ENCODE measurements at places on chromosomes 2 and 18.

- DNase-seq, result no peak
Observed at GRCh38 chr2:444937-445884, 157.3 kb upstream of the ALKAL2 start.

DNA sequence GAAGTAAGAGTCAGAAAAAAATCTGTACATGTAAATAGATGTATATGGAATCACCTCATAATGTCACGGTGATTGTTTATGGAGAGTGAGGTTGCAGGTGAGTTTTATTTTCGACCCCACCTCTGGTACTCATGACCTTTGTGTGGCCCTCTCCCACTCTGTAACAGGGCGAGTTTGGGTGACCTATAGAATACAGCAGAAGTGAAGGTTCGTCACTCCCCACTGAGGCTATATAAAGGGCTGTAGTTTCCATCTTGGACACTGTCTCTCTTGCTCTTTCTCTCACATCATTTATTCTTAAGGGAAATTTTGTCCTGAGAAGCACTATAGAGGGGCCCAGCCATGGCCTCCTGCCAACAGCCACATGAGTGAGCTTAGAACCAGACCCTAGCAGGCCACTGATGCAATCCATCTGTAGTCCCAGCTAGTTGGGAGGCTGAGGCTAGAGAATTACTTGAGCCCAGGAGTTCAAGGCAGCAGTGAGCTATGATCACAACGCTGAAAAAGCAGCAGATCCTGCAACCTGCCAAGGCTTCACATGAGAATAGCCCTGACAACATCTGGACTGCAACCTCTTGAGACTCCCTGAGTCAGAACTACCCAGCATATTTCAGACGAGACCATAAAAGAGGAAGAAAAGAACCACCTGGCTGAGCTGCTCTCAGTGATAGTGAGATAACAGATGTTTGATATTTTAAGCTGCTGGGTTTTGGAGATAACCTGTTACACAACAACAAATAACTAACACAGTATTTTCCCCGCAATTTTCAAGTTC lies 74.3 kb upstream of the SLC1A4 start:
- DNase-seq, result no peak

DNA sequence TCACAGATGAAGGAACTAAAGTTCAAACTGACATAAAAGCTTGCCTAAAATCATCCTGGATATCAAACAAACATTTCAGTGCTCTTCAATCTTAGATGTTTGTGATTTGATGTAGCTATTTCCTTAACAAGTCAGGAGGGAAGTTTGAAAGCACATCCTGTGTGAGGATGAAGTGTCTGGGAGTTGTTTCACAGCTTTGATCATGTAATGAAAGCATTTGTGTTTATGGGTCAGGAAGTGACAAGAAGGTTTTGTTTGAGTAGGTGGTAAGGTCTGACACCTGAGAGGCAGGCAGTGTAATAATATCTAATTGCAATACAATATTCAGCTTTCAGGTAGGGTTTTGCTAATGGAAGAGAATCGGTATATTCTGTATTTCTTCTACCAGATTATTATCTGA lies 26.0 kb upstream of the CSRNP3 start:
- DNase-seq, result no peak

- DNase-seq, result no peak
Observed at GRCh38 chr2:147631294-147631693, 213.5 kb upstream of the ACVR2A start.

DNA sequence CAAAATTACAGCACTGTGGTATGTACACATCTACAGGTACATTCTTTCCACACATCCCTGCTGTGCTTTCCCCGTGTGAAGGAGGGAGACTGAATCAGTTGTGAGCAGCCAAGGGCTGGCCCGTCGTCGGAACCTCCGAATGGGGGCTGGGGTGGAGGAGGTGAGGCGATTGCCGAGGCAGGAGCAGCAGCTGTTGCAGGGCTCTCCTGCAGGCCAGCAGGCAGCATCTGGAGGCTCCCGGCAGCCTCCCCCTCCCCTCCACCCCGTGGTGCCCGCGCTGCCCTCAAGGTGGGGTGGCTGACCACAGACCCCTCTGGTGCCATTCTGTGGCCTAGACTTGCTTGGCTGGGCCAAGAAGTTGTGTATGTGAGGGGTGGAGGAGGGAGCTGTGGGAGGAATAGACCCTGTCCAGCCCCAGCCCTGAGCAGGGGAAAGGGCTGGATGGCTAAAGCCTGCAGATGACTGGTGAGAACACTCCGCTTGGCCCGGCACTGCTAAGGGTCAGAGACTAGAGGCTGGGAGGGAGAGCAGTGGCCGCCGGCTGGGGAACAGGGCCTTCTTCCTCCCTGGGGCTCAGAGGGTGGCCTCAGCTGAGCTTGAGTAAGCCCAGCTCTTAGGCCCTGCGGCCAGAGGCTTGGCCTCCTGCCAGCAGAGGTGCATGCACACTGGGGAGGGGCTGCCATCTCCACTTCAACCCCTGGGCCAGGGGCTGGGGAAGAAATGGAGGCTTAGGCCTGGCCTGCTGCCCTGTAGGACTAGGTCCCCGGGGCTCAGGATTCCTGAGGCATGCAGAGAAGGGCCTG lies 7.6 kb downstream of the STAMBP start:
- no peak for DNase-seq

GRCh38 chr2:15178946-15179345 lies 382.2 kb downstream of the NBAS start:
- DNase-seq, result no peak

- DNase-seq, result no peak
Observed at GRCh38 chr2:31980674-31981356, 30.0 kb downstream of the MEMO1 start.

DNA sequence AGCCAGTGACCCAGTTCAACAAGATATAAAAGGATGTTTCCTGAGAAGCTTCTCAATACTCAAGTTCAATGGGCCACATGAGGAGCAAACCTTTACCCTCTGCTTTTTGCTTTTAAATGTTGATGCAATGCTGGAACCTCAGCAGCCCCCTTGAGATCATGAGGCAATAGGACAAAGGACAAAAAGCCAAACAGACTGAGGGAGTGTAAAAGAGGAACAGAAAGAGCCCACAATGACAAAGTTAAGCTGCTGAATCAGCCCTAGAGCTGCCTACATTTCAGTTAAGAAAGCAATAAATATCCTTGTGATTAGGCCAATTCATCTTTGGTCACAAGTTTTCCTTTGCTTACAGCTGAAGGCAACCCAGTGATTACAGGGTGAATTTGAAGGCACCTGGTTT lies 76.9 kb downstream of the MRO start:
- DNase-seq, result no peak

DNA sequence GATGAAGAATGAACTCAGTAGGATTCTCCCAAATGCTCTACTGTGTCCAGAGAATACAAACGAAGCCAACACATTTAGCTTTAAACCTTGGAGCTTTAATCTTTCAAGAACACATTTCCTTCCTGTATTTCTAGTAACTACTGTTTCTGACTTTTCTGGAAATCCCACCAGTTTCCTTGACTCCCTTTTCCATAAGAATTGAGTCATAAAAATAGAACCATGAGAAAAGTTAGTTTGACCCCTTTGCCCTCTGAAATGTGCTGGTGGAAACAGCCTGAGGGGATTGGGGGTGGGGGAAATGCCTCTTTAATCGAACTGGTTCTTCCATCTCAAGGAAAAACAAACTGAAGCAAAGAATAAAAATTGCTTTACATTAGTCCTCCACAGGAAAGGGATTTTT lies 123.9 kb downstream of the TMEM17 start:
- DNase-seq, result no peak

DNA sequence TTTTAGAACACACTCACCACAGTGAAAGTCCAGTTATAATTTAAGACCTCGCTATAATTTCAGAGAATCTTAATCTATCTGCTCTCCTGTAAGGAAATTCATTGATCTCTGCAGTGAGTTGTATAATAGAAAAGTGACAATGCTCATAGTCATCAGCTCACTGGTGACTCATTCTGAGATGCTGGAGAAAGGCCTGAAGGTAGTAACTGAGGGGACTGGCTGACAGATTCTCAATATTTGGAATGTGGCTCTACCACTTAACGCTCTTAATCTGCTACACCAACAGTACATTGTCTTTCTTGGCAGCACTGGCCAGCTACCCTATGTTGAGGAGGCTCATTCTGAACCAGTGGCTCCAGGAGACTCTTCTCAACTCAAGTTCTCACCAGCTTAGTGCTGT lies 246.1 kb downstream of the RPRM start:
- no peak for DNase-seq

- DNase-seq, result no peak
Observed at GRCh38 chr2:45763255-45763654, 111.8 kb downstream of the PRKCE start.

DNA sequence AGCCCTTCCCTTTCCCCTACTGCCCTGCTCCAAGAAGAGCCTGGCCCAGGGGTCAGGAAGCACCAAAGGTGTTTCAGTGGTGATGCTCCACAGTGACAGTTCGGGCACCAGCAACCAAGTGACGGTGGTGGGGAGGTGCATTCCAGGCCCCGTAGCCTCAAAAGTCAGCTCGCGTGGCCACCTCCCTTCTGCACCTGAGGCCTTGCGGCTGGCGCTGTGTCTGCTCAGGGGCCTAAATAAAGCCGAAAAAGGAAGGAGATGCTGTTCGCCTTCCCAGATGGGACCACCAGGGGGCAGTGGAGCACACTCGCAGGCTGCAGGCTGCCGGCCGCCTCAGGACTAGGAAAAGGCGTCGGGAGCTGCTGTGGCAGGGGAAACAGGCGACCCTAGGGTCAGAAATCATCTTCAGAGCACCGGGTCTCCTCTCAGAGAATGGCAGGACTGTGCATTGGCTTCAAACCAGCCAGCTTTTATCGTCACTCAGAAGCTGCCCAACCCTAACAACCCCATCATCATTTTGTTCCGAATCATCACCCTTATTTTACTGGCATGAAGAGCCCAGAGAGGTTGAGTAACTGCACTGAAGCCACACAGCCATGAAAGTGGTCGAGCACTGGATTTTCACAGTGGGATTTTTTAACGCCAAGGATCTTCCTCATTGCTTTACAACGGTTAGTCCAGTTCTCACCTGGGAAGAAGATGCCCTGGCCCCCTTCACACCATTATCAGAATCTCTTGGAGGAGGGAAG lies 213.0 kb upstream of the CELF4 start:
- no peak for DNase-seq

GRCh38 chr2:176205126-176205525 lies 16.7 kb downstream of the HOXD1 start:
- DNase-seq, result no peak

GRCh38 chr2:225017713-225018112 lies 24.6 kb downstream of the DOCK10 start:
- no peak for DNase-seq

DNA sequence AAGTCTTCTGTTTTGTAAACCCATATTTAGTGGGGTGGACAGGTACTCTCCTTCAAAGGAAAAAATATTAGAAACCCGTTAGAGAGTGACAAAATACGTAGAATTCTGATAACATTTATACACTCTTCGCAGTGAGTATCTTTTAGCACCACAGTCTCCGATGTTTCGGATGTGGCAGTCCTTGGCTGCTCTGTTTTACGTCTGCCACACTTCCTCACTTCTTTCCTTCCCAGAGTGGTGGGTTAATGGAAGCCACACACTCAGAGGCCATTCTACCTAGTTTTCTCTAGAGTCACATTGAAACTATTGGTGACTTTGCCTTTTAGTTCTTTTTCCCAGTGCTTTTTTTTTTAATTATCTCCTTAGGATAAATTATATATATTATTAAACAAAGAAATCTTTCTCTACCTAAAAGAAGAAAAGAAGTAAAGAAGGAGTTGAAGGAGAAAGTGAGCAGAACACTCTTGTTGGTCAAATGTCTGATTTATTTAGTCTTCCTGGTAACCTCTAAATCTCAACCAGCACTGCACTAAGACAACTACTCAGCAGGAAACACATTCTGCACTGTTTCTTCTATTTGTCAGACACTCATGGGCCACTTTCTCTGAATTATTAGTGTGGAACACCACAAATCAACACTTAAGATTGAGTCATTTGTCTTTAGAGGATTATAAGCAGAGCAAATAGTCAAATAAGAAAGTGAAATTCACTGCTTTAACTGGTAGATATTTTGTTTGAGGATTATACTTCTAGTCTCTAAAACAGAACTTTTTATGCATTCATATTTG lies 451.3 kb upstream of the TMEFF2 start:
- DNase-seq, result no peak

- DNase-seq, result no peak
Observed at GRCh38 chr2:61617610-61618009, 79.5 kb upstream of the XPO1 start.

- no peak for DNase-seq
Observed at GRCh38 chr18:56481751-56482150, 156.6 kb downstream of the TXNL1 start.

DNA sequence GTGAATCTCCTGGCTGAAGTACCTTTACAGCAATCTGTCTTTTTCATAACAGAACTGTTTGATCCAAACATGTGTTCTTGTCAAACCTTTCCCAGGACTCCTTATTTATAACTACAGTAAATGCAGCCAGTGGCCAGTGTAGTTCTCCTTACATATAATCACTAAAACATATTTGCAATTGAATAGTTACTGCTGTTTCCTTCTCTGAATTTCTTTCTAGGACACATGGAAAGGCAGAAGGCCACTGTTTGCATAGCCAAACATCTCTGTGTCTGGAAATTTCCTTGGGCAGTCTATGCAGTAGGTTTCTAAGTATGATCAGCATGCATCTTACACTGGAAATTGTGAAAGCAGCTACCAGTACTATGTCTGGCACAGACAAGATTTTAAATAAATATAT lies 57.4 kb upstream of the COL3A1 start:
- DNase-seq, result no peak

DNA sequence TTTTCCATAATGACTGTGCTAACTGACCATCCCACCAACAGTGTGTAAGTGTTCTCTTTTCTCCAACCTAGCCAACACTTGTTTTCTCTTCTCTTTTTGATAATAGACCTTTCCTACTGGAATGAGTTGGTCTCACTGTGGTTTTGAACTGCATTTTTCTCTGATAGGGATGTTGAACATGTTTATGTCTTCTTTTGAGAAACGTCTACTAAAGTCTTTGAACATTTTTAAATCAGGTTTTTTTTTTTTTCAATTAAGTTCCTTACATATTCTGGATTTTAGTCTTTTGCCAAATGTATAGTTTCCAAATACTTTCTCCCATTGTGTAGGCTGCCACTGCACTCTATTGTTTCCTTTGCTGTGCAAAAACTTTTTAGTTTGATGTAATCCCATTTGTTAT lies 405.5 kb upstream of the FIGN start:
- no peak for DNase-seq

GRCh38 chr2:170341684-170342623 lies 164.0 kb downstream of the MYO3B start:
- DNase-seq, result no peak

DNA sequence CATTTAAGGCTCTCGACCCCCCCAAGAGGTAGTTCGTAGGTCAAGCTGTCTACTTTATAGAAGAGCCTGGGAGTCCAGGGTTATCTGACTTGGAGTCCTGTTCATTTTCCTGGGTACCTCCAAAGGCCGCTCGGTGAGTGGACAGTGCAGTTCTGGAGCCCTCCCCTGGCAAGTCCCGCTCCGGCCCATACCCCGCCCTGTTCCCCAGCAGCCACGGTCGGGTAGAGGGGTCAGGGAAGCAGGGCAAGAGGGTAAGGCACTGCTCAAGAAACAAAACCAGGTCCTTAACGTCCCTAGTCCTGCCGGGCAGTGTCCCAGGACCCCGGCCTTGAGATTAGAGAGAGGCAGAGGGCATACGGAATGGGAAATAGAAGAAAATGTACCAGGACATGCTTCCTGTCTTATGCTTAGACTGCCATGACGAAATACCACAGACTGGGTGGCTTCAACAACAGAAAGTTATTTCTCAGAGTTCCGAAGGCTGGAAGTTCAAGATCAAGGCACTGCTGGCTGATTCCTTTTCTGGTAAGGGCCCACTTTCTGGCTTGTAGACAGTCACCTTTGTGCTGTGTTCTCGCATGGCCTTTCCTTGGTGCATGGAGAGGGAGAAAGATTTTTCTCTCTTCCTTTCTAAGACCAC lies 5.4 kb upstream of the HPCAL1 start:
- DNase-seq, result no peak

- DNase-seq, result no peak
Observed at GRCh38 chr18:9969247-9969646, 55.4 kb downstream of the VAPA start.
